Effector memory CD8-positive, alpha-beta T cell (primary cell): ENCODE measurements at places on chromosomes 11 and 22.

- H3K27me3 ChIP-seq = peaks cover 6% of the 10 kb centered on the region
- no peak overlapping the region for H3K4me3 ChIP-seq
- H3K36me3 ChIP-seq = no peaks in the 10 kb centered on the region
- DNase-seq = no peak
- H3K4me1 ChIP-seq = no peaks in the 10 kb centered on the region
- H3K27ac ChIP-seq = no peak overlapping the region
These were observed 2.9 kb downstream of the ZP1 start for GRCh38 chr11:60870276-60870675.

DNA sequence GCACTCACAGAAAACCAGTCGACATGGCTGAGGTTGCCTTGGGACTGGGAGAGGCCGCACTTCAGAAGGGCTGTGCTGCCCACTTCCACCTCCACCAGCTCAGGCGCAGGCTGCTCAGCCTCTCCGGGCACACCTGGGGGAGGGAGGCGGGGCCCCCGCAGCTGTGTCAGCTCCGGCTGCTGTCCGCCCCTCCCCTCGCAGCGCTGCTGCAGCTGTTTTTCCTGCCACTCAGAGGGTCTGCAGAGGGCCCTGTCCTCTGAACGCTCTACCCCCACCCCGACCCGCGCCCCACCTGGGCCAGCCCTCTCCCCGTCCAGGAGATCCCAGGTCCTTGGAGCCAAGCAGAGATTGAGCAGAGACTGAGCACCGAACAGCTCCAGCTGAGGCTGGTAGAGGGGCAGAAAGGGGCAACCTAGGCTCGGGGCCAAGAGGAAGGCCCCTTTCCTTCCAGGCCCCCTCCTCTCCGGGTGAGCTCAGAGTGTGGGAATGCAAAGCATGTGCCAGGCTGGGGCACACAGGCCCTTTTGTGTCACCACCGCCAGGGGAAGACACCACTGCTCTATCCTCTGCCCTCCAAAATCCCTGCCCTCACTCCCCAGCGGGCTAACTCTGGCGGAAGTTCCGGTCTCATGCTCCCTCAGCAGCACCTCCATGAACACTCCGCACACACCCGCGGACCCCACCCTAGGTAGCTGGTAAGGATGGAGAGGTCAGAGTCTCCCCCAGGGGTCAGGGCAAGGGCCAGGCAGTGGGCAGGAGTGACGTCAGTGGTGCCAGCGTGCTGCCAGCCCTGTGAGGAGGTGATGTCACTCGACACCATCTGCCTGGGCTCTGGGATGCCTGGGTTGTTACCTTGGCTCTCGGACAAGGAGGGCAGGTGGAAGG lies 1.6 kb downstream of the MCAM start:
- H3K27ac ChIP-seq = peak overlapping the region; percentile 29
- DNase-seq = peak; percentile 35
- H3K27me3 ChIP-seq = peaks cover 32% of the 10 kb centered on the region
- peak overlapping the region; percentile 61 for H3K4me3 ChIP-seq
- peaks cover 12% of the 10 kb centered on the region for H3K4me1 ChIP-seq

- no peaks in the 10 kb centered on the region for H3K36me3 ChIP-seq
- peak overlapping the region; percentile 84 for H3K27ac ChIP-seq
- H3K4me1 ChIP-seq = peaks cover 25% of the 10 kb centered on the region
- no peaks in the 10 kb centered on the region for H3K27me3 ChIP-seq
- DNase-seq = no peak
These were observed 161.1 kb upstream of the GRK3 start for GRCh38 chr22:25403284-25403810.

GRCh38 chr11:64765851-64766665 lies 6.3 kb upstream of the PYGM start:
- H3K27ac ChIP-seq = peak overlapping the region; percentile 97
- DNase-seq = no peak
- H3K36me3 ChIP-seq = peaks cover 100% of the 10 kb centered on the region
- H3K4me1 ChIP-seq = peaks cover 65% of the 10 kb centered on the region

DNA sequence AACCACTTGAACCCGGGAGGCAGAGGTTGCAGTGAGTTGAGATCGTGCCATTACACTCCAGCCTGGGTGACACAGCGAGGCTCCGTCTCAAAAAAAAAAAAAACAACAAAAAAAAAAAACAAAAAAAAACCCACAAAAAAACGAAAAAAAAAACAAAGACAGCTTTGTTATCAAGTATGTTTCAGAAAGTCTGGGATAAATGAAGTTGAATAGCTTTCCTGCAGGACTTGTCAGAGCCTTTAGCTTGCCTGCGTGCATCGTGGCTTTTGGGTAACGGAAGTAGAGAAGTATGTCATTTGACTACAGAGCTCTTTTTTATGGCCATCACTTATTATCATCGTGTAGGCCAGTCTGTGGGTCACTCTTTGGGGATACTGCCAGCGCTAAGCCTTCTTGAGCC lies 14.6 kb downstream of the TRIOBP start:
- no peak overlapping the region for H3K27ac ChIP-seq
- H3K36me3 ChIP-seq = peaks cover 3% of the 10 kb centered on the region
- H3K4me1 ChIP-seq = no peaks in the 10 kb centered on the region

GRCh38 chr11:7278314-7278917 lies 26.7 kb downstream of the SYT9 start:
- H3K36me3 ChIP-seq = no peaks in the 10 kb centered on the region
- peaks cover 13% of the 10 kb centered on the region for H3K27me3 ChIP-seq
- H3K4me3 ChIP-seq = no peak overlapping the region
- no peak overlapping the region for H3K27ac ChIP-seq

- no peak overlapping the region for H3K4me3 ChIP-seq
- no peaks in the 10 kb centered on the region for H3K27me3 ChIP-seq
- H3K4me1 ChIP-seq = no peaks in the 10 kb centered on the region
- no peak overlapping the region for H3K27ac ChIP-seq
- DNase-seq = no peak
These were observed 1.6 kb downstream of the LGALS12 start for GRCh38 chr11:63507511-63507910.

- no peak for DNase-seq
- no peak overlapping the region for H3K4me3 ChIP-seq
- no peak overlapping the region for H3K27ac ChIP-seq
- no peaks in the 10 kb centered on the region for H3K36me3 ChIP-seq
These were observed 3.2 kb upstream of the PLA2G3 start for GRCh38 chr22:31143537-31143936.

DNA sequence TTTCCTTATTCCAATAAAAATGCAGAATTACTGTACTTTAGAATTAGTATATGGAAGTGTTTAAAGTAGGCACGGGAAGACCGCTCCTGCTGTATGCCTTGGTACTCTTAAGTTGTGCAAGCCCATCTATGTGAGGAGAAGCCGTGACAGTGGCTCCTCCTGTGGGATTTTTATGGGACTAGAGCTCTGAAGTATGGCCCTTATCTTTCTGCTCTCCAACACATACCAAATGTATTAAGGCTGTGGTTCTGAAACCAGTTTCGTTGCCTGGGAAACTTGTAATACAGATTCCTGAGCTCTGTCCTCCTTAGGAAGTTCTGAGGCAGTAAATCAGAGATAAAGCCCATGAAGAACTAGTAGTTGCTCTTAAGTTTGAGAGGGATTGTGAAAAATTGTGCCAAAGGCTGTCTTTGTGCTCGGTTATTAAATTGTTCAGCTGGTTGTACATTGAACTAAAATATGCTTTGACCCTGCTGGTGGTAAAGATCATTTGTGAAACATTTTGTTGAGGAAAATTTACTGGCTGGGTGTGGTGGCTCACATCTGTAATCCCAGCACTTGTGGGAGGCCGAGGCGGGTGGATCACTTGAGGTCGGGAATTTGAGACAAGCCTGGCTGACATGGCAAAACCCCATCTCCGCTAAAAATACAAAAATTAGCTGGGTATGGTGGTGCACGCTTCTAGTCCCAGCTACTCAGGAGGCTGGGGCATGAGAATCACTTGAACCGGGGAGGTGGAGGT lies 29.3 kb downstream of the RTN3 start:
- H3K27ac ChIP-seq = no peak overlapping the region
- H3K36me3 ChIP-seq = peaks cover 8% of the 10 kb centered on the region
- no peak for DNase-seq
- H3K27me3 ChIP-seq = no peaks in the 10 kb centered on the region

DNA sequence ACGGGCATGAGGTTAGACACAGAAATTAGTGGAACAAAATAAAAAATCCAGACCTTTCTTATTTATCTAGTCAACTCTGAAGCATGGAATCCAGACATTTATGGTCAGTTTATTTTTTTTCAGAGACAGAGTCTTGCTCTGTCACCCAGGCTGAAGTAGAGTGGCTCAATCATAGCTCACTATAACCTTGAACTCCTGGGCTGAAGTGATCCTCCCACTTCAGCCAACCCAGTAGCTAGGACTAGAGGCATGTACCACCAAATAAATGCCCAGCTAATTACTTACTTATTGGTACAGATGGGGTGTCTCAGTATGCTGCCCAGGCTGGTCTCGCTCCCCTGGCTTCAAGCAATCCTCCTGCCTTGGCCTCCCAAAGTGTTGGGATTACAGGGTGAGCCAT lies 8.7 kb downstream of the NPAT start:
- H3K4me1 ChIP-seq = peaks cover 72% of the 10 kb centered on the region
- peak overlapping the region; percentile 60 for H3K27ac ChIP-seq
- no peak for DNase-seq
- H3K4me3 ChIP-seq = no peak overlapping the region

- peaks cover 65% of the 10 kb centered on the region for H3K27me3 ChIP-seq
- no peaks in the 10 kb centered on the region for H3K36me3 ChIP-seq
- peaks cover 10% of the 10 kb centered on the region for H3K4me1 ChIP-seq
- no peak overlapping the region for H3K27ac ChIP-seq
These were observed 1.7 kb upstream of the CELSR1 start for GRCh38 chr22:46539169-46539568.

DNA sequence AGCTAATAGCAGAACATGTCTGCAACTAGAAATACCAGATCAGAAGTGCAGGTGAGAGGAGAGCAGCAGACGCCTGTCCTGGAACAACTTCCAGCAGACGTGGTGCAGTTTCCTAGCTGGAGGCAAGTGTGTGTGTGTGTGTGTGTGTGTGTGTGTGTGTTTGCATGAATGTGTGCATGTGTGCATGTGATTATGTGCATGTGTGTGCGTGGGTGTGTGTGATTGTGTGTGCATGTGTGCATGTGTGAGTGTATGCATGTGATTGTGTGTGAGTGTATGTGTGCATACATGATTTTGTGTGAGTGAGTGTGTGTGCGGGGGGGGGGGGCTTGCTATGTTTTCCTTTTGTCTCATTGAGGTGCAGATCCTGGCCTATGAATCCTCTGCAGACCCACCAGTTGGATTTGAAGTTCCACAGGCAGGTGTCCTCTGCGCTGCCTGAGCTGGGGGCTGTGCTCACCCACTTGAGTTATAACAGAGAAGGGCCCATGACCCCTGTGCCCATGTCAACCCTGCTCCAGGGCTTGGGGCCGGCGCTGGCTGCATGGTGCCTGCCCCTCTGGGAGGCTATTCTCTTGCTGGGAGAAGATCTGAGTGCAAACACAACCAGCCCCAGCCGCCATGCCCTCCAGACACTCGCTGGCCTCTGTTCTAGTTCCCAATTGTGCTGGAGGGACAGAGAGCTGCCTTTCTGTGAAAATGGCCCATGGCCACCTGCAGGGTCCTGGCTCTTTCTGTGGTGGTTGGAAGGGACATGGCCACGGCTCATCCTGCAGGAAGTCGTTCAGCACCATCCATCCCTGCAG lies 821.3 kb downstream of the BRD1 start:
- no peak for DNase-seq
- H3K27me3 ChIP-seq = peaks cover 11% of the 10 kb centered on the region
- no peaks in the 10 kb centered on the region for H3K4me1 ChIP-seq
- no peaks in the 10 kb centered on the region for H3K36me3 ChIP-seq
- H3K4me3 ChIP-seq = no peak overlapping the region

GRCh38 chr11:111500481-111500880 lies 11.7 kb downstream of the BTG4 start:
- no peak overlapping the region for H3K4me3 ChIP-seq
- no peak overlapping the region for H3K27ac ChIP-seq
- no peaks in the 10 kb centered on the region for H3K4me1 ChIP-seq
- no peak for DNase-seq
- H3K27me3 ChIP-seq = peaks cover 64% of the 10 kb centered on the region

- H3K4me1 ChIP-seq = peaks cover 6% of the 10 kb centered on the region
- H3K36me3 ChIP-seq = no peaks in the 10 kb centered on the region
- H3K27ac ChIP-seq = no peak overlapping the region
- H3K27me3 ChIP-seq = peaks cover 16% of the 10 kb centered on the region
- H3K4me3 ChIP-seq = no peak overlapping the region
These were observed 21.4 kb upstream of the TUB start for GRCh38 chr11:8059571-8060011.

DNA sequence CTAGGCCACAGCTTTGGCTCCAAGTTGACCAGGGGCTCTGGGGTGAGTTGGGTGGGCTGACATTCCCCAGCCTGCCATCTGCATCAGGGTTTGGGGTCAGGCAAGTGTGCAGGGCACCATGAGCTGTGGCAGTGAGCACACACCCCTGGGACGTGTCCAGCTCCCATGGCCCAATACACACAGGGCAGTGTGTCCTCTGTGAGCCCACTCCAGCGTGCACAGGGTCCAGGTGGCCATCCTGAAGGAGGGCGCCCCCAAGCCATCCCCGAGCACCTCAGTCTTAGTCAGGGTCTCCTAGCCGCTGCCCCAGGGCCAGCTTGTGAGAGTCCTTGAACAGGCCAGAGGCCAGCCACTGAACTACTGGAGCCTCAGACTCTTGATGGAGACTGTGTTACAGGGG lies 1.2 kb upstream of the FGF3 start:
- DNase-seq = no peak
- peaks cover 4% of the 10 kb centered on the region for H3K4me1 ChIP-seq
- H3K36me3 ChIP-seq = no peaks in the 10 kb centered on the region

DNA sequence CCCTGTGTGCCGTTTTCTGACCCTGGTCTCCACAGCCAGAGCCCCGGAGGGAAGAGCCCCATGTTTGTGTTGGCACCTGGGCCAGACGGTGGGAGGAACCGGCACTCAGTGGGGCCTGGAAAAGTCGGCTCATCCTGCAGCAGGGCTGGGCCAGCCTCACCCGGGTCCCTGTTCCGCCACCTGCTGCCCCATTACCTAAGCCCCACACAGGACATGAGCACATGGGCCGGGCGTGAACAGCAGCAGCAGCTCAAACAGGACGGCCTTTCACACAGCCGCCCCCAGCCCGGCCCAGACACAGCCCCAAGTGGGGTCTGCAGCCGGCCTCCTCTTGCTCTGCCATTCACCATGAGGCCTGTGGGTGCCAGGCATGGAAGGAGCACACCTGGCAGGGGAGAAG lies 302.4 kb downstream of the MN1 start:
- no peaks in the 10 kb centered on the region for H3K4me1 ChIP-seq
- peaks cover 4% of the 10 kb centered on the region for H3K36me3 ChIP-seq
- no peaks in the 10 kb centered on the region for H3K27me3 ChIP-seq
- no peak overlapping the region for H3K4me3 ChIP-seq

DNA sequence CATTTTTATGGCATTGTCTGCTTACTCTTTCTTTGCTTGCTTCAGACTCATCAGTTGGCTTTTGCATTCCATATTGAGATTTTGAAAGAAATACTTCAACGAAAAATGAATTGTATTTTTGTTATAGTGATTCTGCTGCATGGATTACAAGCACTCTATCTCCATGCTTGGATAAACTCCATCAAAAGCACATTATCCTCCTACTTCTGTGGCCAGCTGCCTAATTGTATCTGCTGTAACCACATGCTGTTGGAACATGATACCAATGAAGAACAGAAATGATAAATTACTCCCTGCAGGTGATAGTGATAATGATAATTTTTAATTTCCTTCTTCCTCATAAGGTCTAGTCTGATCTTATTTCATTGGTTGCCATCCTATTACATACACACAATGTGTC lies 100.8 kb downstream of the PRMT3 start:
- H3K36me3 ChIP-seq = peaks cover 7% of the 10 kb centered on the region
- H3K4me1 ChIP-seq = peaks cover 8% of the 10 kb centered on the region
- H3K4me3 ChIP-seq = no peak overlapping the region
- no peaks in the 10 kb centered on the region for H3K27me3 ChIP-seq

GRCh38 chr11:88169471-88169870 lies 5.8 kb downstream of the RAB38 start:
- peaks cover under 1% of the 10 kb centered on the region for H3K36me3 ChIP-seq
- peaks cover 3% of the 10 kb centered on the region for H3K4me1 ChIP-seq
- H3K27me3 ChIP-seq = no peaks in the 10 kb centered on the region
- H3K27ac ChIP-seq = no peak overlapping the region
- H3K4me3 ChIP-seq = no peak overlapping the region
